ENCODE measurements at places on chromosomes 7 and 10.
A peak's percentile ranks its signal among the peaks of the same experiment; 100 is the strongest.

- no peak for DNase-seq
These were observed 326.3 kb upstream of the DGKB start for GRCh38 chr7:15228831-15229230.

DNA sequence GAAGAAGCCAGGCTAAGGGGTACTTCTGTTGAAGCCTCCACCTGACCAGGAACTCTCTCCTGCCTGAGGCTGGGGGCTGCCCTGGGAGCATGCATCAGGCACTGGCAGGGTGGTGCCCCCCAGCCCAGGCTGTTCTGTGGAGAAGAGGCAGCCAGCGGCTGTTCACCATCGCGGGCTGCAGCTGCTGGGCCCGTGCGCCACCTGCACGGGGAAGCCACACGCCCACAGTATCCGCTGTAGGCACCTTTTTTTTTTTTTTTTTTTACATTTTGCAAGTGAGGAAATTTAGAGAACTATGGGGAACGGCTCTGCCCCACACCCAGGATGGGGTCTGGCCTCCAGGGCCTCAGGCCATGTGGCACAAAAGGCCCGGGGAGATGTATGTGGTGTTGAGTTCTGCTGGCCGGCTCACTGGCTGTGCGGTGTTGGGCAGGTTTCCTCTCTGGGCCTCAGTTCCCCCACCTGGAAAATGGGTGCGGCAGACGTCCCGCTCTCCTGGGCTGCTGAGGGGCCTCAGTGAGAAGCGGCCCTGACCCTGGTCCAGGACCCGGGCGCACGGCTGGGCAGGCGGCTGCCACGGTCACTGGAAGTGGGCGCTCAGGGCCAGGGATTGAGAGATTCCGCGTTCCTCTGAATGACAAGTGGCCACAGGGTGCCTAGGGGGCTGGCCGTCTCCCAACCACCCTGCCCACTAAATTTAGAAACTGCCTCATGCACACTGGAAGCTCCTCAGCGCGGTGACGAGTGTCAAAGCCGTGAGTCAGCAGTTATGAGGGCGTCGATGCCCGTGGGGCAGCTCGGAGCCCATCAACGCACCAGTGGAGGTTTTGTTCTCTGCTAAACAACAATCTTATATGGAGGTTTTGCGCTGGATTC is 8.8 kb upstream of the INTS1 start:
- DNase-seq: no peak

- no peak for DNase-seq
These were observed 133.1 kb downstream of the RGS10 start for GRCh38 chr10:119409385-119409784.

GRCh38 chr7:107972075-107972482 is 30.9 kb downstream of the LAMB1 start:
- DNase-seq: no peak

- DNase-seq: no peak
These were observed 1.4 kb downstream of the HTRA1 start for GRCh38 chr10:122462533-122463465.

DNA sequence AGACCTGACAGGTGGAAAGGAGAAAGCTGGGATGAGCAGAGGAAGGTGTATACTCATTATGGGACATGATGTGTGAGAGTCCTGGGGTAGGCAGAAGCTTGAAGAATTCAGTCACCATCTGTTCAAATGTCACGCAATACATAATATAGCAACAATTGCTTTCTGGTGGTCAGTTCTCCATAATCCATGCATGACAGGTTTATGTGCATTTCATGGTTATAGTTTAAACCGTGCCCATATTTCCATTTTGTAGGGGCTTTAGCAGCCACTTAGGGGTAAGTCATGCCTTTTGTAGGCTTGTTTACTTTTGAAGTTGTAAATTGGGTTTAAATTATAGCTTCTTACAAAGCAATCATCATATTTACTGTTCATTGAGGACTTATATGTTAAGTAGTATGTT is 158.8 kb downstream of the NXPH1 start:
- no peak for DNase-seq

GRCh38 chr10:69328380-69328735 is 50.1 kb downstream of the HK1 start:
- DNase-seq: no peak

GRCh38 chr10:123926401-123927264 is 35.0 kb upstream of the CPXM2 start:
- no peak for DNase-seq

- DNase-seq: no peak
These were observed 52.6 kb downstream of the INPP5A start for GRCh38 chr10:132590094-132590751.

DNA sequence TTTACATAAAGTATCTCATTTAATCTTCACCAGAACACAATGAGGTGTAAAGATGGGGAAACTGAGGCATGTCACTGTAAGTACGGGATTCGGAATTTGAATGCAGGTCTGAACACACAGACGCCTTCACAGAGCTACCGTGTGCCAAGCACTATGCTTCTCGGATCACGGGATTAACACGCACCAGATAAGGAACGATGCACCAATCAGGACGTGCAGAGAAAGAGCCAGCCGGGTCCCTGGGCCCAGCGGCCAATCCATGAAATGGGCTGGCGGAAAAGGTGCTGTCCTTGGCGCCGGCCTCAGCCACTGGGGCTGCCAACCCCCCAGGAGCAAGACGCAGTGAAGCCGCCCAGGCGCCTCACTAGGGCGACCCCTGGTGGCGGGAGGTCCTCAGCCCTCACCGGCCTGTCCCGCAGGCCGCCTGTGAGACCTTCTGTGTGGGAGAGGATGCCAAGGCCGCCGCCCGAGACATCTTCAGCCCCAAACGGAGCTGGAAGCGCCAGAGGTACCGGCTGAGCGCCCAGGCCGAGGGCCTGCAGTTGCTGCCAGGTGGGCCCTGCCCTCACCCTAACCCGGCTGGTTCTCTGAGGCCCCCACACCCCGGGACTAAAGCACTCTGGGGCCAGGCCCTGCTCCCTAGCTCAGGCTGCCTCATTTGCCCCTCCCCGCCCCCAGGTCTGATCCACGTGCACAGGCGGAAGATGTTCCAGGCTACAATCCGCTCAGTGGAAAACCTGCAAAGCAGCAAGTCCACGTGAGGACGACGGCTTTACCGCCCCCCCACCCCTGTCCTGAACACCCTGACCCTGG is 15.6 kb downstream of the ATG9B start:
- DNase-seq: peak; percentile 25

DNA sequence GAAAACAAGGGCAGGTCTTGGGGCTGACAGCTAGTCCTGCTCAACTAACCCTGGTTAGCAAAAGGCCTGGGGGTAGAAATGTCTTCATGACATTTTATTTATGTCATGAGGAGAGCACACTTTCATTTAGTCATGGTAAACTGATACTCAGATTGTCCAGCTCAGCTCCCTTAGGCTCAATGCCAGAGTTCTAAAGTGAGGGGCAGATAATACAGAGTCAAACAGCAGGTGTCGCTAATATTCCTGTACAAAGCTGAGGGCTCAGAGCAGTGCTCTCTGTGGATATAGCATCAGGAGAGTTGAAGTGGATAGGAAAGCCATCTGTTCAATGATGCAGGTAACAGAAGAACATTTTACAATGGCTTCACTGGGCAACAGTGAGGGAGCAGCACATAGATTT is 26.8 kb upstream of the CALCR start:
- no peak for DNase-seq

DNA sequence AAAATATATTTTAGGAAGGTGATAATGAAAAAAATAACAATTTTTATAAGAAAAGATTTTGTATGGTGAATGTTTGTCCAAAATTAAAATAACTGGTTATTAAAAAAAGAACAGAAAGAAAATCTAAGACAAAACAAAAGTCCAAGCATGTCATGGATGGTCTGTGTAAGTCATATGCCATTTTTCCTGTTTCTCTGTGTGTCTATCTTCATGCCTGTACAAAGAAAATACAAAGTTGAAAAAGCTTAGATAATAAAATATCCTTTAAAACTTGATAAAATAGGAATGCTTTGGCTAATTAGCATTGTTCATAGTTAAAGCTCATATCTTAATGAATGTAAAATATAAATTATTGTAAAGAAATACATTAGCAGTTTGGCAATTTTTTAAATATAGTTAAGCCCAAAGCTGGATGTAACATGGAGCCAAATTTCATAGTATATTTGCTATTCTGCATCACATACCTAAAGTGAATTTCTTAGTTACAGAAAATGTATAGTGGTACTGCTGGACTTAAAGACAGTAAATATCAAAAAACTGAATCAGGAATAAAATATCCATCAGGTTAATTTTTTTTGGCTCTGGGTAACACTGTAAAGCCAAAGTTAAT is 661.1 kb downstream of the PCDH15 start:
- no peak for DNase-seq

DNA sequence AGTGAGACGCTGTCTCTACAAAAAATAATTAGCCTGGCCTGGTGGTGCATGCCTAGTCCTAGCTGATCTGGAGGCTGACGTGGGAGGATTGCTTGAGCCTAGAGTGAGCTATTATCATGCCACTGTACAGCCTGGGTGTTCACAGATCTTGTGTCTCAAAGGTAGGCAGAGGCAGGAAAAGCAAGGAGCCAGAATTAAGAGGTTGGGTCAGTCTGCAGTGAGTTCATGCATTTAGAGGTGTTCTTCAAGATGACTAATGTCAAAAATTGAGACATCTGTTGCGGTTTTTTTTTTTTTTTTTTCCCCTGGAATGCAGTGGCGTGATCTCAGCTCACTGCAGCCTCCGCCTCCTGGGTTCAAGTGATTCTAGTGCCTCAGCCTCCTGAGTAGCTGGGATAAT is 5.4 kb downstream of the PPIA start:
- DNase-seq: no peak

DNA sequence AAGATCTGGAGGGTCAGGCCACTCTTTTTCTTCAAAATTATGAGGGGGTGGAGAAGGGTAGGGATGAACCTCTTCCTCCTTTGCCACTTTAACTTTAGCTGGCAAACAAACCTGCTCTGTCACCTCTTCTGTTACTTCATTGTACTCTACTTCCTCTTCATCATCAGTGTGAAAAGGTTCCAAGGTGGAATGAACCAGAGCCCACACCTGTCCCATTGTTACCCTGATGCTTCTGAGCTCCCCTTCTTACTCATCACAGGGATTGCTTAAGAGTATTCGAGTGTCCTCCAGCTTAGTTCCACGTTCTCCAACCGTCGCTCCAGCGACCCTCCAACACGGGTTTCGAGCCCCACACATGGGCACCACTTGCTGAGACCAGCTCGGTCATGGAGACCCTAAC is 5.2 kb downstream of the MRPS24 start:
- DNase-seq: no peak

DNA sequence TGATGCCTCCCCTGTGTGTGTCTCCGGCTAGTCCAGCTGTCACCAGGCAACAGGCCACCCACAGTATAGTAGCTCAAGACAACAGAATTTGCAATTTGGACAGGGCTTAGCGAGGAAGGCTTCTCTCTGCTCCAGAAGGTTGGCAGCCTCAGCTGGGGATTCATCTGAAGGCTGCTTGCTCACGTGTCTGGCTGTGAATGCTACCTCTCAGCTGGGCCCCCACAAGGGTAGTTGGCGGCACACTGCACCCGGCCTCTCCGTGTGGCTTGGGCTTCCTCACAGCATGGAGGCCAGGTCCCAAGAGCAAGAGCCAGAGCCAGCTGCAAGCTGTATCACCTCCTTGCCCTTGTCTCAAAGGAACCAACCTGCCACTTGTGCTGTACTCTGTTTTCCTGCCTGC is 19.2 kb downstream of the ECHDC3 start:
- no peak for DNase-seq

DNA sequence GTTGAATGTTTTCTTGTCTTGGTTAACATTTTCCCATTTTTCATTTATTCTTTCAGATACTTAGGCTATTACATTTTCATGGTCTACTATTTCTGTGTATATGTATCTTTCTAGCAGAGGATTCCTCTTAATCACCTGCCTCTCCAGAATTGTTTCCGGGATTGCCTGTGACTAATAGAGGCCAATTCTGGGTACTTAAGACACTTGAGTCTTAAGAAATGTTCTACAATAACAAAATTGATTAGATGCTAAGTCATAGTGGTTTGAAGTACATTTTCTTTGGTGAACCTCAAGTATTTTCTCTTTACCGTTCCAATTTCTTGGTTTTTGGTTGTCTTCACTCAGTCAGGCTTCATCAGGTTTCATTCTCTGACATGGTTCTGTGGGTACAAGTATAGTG is 26.4 kb downstream of the BBS9 start:
- no peak for DNase-seq

DNA sequence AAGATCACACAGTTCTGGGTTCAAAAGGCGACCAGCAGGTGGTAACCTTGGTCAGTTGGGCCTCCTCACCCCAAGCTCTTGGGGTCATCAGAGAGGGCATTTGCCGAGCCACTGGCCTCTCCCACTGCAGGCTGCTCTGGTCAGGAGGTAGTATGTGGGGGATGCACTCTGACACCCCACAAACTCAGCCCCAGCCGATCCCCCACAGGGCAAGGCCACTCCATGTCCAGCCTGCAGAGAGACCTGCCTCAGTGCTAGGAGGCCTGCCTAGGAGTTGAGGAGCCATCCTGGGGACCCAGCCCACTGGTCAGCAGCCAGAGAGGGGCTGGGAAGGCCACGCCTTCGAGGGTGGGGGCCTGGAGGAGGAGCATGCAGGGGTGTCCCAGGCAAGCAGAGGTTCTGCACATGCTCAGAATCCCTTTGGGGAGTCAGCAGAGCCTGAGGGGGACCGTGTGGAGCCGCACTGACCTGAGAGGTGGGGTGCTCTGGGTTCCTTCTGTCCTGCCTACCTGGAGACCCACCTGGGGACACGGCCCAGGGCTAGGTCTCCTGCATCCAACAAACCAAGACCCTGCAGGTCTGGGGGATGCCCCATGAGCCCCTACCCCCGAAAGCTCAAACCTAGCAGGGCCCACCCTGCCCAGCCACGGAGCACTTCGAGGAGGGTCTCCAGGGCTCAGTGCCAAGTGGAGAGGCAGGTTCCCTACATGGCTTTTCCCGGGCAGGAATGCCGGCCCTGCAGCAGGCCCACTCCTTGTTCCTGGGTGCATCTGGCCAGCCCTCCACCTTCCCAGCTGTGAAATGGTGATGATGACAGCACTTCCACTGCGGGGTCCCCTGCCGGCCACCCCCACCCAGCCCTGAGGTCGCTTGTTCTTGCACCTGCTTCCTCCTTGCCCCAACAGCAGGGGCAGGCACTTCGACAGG is 58.5 kb downstream of the RASGEF1A start:
- no peak for DNase-seq

DNA sequence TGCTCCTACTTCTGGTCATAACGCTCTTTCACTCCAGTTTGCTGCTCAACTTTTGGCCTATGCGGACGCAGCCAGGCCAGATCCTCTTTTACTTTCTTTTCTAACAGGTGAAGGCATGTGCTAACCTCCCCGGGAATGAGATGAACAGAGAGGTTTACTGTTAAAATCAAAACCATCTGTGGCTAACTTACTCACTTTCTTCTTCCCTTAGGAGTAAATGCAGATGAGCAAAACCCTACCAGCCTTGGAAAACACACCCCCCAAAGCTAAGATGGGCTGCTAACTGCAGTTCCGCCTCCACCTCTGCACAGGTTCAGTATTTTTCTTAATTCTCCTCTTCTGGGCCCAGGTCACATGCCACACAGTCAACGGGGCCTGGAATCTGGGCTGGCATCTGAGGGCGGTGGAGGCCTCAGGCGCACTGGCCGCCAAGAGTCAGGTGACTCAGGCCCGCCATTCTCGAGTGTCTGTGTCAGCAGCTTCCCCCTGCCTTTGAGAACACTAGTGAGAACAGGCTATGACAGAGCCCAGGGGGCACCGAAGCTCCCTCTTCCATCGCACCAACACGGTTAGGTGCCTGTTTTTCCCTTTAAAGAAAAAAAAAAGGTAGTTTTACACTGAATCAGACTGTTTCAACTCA is 11.1 kb downstream of the FAM53B start:
- DNase-seq: no peak

All from substantia nigra (tissue), 51 donors.